ENCODE measurements at places on chromosomes 12 and 14. TPM values are rescaled to one million over a fixed set of nuclear protein-coding genes. Genes with fewer than 3 reads are reported as not detected.

Gene IL23A
- not detected for total RNA-seq

Gene FOXA1
- total RNA-seq: 75.2 TPM

Gene DIO2
- not detected for total RNA-seq

Gene PXMP2
- 181 TPM for total RNA-seq

Gene CCDC177
- total RNA-seq: not detected

Gene SYT1
- 1.9 TPM for total RNA-seq

All from transverse colon (tissue), 4 donors.